Activated CD8-positive, alpha-beta T cell treated with anti-CD3 and anti-CD28 coated beads, Interleukin-2, amount 10 ng/mL, durations not matched to agents 7 days and 5 days (primary cell): ENCODE measurements at places on chromosomes 6 and 20.

- peaks cover 7% of the 10 kb centered on the region for H3K36me3 ChIP-seq
- H3K27me3 ChIP-seq = no peaks in the 10 kb centered on the region
- no peaks in the 10 kb centered on the region for H3K4me1 ChIP-seq
- H3K4me3 ChIP-seq = no peak overlapping the region
- DNase-seq = no peak
- no peak overlapping the region for H3K27ac ChIP-seq
These were observed 28.4 kb upstream of the ADRM1 start for GRCh38 chr20:62274332-62274950.

GRCh38 chr20:54047720-54048119 lies 22.7 kb downstream of the BCAS1 start:
- DNase-seq = no peak
- no peak overlapping the region for H3K4me3 ChIP-seq
- no peaks in the 10 kb centered on the region for H3K36me3 ChIP-seq
- peak overlapping the region; percentile 58 for H3K27ac ChIP-seq
- peaks cover 7% of the 10 kb centered on the region for H3K27me3 ChIP-seq

DNA sequence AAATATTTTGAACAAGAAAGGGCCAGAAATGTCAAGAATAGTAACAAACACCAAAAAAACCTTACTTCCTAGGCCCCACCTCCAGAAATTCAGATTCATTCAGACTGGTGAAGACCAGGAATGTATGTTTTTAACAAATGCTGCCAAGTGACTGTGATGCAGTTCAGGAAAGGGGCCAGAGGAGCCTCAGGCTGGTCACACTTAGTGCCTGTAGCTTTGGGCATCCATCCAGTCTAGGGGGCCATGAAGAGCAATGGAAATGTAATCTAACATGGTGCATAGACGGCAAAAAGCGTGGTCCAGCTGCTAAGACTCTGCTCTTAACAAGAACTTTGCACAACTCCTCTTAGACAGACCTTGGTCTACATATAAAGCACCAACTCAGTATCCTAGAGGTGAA lies 7.1 kb downstream of the GJA1 start:
- H3K4me1 ChIP-seq = peaks cover 3% of the 10 kb centered on the region
- H3K27ac ChIP-seq = no peak overlapping the region
- peaks cover 2% of the 10 kb centered on the region for H3K36me3 ChIP-seq
- DNase-seq = no peak
- no peak overlapping the region for H3K4me3 ChIP-seq

DNA sequence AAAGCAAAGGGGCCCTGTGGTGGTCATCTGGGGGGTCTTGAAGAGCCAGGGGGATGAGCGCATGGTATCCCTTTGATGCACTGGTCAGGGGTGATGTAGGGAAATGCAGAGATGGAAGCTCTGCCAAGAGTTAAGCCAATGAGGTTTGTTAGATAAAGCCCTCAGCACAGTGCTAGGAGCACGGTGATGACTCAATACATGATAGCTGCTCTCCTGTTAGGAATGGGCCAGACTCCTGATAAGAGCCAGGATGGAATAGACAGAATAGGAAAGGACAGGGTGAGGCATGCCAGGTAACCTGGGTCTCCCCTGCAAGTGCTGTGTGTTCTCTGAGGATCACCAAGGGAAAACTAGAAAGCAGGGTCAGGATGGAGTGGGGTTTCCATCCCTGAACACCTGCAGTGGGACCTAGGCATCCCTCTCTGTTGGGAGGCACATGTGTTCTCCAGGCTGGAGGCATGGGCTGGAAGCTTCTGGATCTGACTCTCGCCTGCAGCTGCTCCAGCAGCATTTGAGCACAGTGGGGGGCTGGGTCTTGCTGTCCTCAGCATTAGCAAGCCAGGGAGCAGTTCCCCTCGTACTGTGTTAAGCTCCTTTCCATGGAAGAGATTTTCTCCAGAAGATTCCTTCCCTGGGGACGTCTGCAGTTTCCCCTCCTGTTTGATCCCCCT lies 71.8 kb upstream of the TIAM2 start:
- H3K4me1 ChIP-seq = peaks cover 12% of the 10 kb centered on the region
- H3K27ac ChIP-seq = no peak overlapping the region
- H3K36me3 ChIP-seq = no peaks in the 10 kb centered on the region
- DNase-seq = no peak

- H3K4me3 ChIP-seq = no peak overlapping the region
- DNase-seq = no peak
- no peaks in the 10 kb centered on the region for H3K36me3 ChIP-seq
These were observed 50.8 kb downstream of the CNR1 start for GRCh38 chr6:88115307-88115706.

GRCh38 chr20:50646483-50646996 lies 44.8 kb downstream of the RIPOR3 start:
- H3K36me3 ChIP-seq = no peaks in the 10 kb centered on the region
- no peak overlapping the region for H3K4me3 ChIP-seq
- peaks cover 2% of the 10 kb centered on the region for H3K27me3 ChIP-seq
- no peak for DNase-seq
- H3K4me1 ChIP-seq = no peaks in the 10 kb centered on the region
- no peak overlapping the region for H3K27ac ChIP-seq

- peaks cover 51% of the 10 kb centered on the region for H3K4me1 ChIP-seq
- no peak for DNase-seq
- peak overlapping the region; percentile 35 for H3K4me3 ChIP-seq
- peak overlapping the region; percentile 81 for H3K27ac ChIP-seq
- peaks cover 81% of the 10 kb centered on the region for H3K36me3 ChIP-seq
These were observed 84.4 kb downstream of the SAMD3 start for GRCh38 chr6:130138116-130138908.

GRCh38 chr6:11586117-11586516 lies 48.6 kb downstream of the TMEM170B start:
- no peaks in the 10 kb centered on the region for H3K36me3 ChIP-seq
- no peaks in the 10 kb centered on the region for H3K4me1 ChIP-seq
- H3K4me3 ChIP-seq = no peak overlapping the region
- H3K27me3 ChIP-seq = peaks cover 8% of the 10 kb centered on the region

- H3K27me3 ChIP-seq = peaks cover 4% of the 10 kb centered on the region
- no peaks in the 10 kb centered on the region for H3K36me3 ChIP-seq
- no peaks in the 10 kb centered on the region for H3K4me1 ChIP-seq
- no peak overlapping the region for H3K4me3 ChIP-seq
- no peak overlapping the region for H3K27ac ChIP-seq
These were observed 16.6 kb upstream of the TXLNB start for GRCh38 chr6:139308286-139308916.

DNA sequence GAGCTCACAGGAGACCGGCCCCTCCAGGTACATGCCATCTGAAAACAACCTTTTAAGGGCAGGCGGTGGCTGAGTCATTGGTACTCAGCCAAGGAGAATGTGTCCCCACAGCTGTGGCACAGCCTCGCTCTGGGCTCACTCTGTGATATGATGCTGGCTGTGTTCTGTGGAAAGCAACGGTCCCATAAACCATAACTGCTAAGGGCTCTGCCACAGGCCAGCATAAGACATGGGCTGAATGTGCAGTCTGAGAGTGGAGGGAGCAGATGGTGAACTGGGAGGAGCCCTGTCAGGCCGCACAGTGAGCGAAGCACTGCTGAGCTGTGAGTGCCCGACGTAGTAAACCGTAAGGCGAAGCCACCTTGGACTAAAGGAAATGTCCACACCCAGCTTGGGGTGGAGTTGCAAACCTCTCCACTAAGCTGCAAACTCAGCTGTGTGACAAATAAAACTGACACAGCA lies 375.8 kb downstream of the THBS2 start:
- DNase-seq = no peak
- no peak overlapping the region for H3K27ac ChIP-seq
- no peaks in the 10 kb centered on the region for H3K4me1 ChIP-seq
- H3K36me3 ChIP-seq = no peaks in the 10 kb centered on the region

GRCh38 chr6:88843040-88843439 lies 120.4 kb downstream of the RNGTT start:
- peaks cover 40% of the 10 kb centered on the region for H3K36me3 ChIP-seq
- no peak for DNase-seq
- no peaks in the 10 kb centered on the region for H3K27me3 ChIP-seq
- H3K27ac ChIP-seq = no peak overlapping the region
- H3K4me1 ChIP-seq = no peaks in the 10 kb centered on the region
- no peak overlapping the region for H3K4me3 ChIP-seq

DNA sequence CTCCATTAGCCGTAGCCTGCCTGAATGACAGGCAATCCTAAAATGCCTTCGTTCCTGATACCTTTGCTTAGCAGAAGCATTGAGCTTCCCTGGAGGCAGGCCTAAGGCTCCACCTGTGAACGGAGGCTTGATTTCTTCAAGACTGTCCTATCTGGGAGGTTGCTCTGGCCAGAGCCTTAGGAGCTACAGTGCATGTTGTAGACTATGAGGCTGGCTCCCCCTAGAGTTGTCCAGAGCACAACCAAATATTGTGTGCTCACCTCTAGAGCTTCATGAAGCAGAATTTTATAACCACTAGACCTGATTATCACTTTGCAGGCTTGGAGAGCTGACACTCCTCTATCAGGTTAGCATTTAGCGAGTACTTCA lies 217.8 kb downstream of the MAFB start:
- H3K36me3 ChIP-seq = no peaks in the 10 kb centered on the region
- H3K27me3 ChIP-seq = no peaks in the 10 kb centered on the region
- H3K4me1 ChIP-seq = no peaks in the 10 kb centered on the region
- H3K4me3 ChIP-seq = no peak overlapping the region

DNA sequence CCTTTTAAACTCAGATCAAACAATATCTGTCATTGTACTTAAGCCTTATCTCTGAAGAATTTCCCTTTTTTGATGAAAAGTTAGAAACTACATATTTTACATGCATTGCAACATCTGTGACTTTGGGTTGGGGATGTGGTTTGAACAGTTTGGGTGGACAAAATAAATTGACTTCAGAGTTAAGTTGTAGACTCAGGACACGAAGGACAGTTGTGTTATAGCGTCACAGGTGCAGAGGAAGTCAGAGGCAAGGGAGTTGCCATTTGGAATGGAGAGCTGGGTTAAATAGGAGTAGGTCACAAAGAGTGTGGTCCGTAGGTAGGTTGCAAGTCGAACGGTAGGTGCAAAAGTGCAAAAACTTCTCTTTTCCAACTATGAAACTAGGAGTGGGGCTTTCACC lies 46.0 kb downstream of the ZFAND3 start:
- no peak overlapping the region for H3K4me3 ChIP-seq
- H3K27ac ChIP-seq = no peak overlapping the region
- no peaks in the 10 kb centered on the region for H3K27me3 ChIP-seq
- peaks cover 34% of the 10 kb centered on the region for H3K4me1 ChIP-seq
- H3K36me3 ChIP-seq = peaks cover 11% of the 10 kb centered on the region
- no peak for DNase-seq

GRCh38 chr6:53828215-53828614 lies 33.4 kb downstream of the LRRC1 start:
- no peak overlapping the region for H3K4me3 ChIP-seq
- peaks cover 2% of the 10 kb centered on the region for H3K4me1 ChIP-seq
- no peak overlapping the region for H3K27ac ChIP-seq

- H3K4me1 ChIP-seq = peaks cover 54% of the 10 kb centered on the region
- H3K4me3 ChIP-seq = no peak overlapping the region
- no peaks in the 10 kb centered on the region for H3K27me3 ChIP-seq
- peak overlapping the region; percentile 76 for H3K27ac ChIP-seq
- H3K36me3 ChIP-seq = peaks cover 36% of the 10 kb centered on the region
- DNase-seq = no peak
These were observed 102.8 kb downstream of the ATXN1 start for GRCh38 chr6:16658348-16659034.

- H3K36me3 ChIP-seq = no peaks in the 10 kb centered on the region
- H3K27ac ChIP-seq = no peak overlapping the region
- no peak for DNase-seq
These were observed 205.2 kb upstream of the CEP162 start for GRCh38 chr6:84432619-84433018.

- H3K27ac ChIP-seq = no peak overlapping the region
- peaks cover 9% of the 10 kb centered on the region for H3K4me1 ChIP-seq
- DNase-seq = no peak
- H3K36me3 ChIP-seq = peaks cover 20% of the 10 kb centered on the region
- no peaks in the 10 kb centered on the region for H3K27me3 ChIP-seq
- H3K4me3 ChIP-seq = no peak overlapping the region
These were observed 33.7 kb downstream of the PYGB start for GRCh38 chr20:25281541-25281991.

DNA sequence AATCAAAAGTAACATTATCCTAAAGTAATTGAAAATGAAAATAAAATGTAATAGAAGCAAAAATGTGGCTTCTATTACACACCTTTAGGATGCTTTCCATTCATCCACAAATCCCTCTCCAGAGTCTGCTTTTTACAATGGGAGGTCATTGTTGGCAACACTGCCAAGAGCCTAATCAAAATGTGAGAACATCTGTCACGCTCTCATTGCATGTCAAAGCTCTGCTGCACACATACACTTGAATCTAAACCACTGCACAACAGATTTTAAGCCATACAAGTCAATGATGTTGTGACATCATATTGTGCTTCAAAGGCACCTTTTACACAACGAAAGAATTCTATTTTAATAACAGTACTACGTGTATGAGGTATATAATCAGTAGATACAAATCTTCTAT lies 82.1 kb downstream of the PREP start:
- no peak for DNase-seq
- no peak overlapping the region for H3K4me3 ChIP-seq
- peaks cover 32% of the 10 kb centered on the region for H3K36me3 ChIP-seq
- no peak overlapping the region for H3K27ac ChIP-seq

- peak overlapping the region; percentile 93 for H3K27ac ChIP-seq
- H3K36me3 ChIP-seq = peaks cover 46% of the 10 kb centered on the region
- no peaks in the 10 kb centered on the region for H3K27me3 ChIP-seq
- peak overlapping the region; percentile 99 for H3K4me3 ChIP-seq
These were observed 108.2 kb downstream of the HFE start for GRCh38 chr6:26195376-26195923.

DNA sequence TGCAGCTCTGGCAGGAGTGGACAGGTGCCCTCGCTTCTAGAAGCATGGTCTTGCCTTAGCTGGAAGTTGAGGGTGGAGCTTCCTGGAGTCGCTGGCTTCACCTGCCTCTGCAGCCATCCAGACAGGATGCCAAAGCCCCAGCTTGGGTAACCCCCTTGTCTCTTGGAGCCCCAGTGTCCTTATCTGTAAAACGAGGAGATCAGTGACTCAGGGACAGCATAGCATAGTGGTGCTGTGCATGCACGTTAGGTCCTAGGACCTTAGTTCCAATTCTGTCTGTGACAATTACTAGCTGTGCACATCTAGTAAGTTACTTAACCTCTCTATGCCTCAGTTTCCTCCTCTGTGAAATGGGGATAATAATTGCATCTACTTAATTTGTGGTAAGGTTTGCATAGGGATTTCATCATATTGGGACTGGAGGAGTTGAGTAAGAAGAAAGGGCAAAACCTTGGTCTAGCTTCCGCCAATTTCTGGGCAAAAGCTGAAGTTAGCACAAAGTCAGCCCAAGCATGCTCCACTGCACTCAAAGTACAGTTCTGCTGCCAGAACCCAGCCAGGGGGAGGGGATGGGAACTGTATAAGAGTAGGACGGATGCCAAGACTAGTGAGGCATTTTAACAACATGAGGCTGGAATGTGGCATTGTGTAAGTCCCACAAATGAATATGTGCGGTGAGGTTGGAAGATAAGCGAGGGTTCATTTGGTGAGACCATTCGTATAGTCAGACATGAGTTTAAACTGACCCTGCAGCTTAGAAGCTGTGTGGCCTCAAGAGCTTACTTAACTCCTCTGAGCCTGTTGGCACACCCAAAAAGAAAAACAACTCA lies 24.5 kb downstream of the TOX2 start:
- peaks cover 49% of the 10 kb centered on the region for H3K27me3 ChIP-seq
- DNase-seq = no peak
- H3K4me3 ChIP-seq = no peak overlapping the region
- H3K36me3 ChIP-seq = no peaks in the 10 kb centered on the region
- no peak overlapping the region for H3K27ac ChIP-seq
- peaks cover 36% of the 10 kb centered on the region for H3K4me1 ChIP-seq
